ENCODE measurements at places on chromosomes 7 and 10.

- no peak for DNase-seq
These were observed 15.1 kb upstream of the NEUROG3 start for GRCh38 chr10:69588358-69588757.

GRCh38 chr7:69225259-69225943 lies 372.9 kb upstream of the AUTS2 start:
- DNase-seq = no peak

- no peak for DNase-seq
These were observed 198.7 kb downstream of the AHR start for GRCh38 chr7:17497136-17497535.

- no peak for DNase-seq
These were observed 11.6 kb downstream of the SLC29A4 start for GRCh38 chr7:5294169-5294987.

- DNase-seq = no peak
These were observed 9.3 kb downstream of the ITGA8 start for GRCh38 chr10:15710455-15710854.

GRCh38 chr7:24903559-24903958 lies 76.4 kb downstream of the OSBPL3 start:
- no peak for DNase-seq

DNA sequence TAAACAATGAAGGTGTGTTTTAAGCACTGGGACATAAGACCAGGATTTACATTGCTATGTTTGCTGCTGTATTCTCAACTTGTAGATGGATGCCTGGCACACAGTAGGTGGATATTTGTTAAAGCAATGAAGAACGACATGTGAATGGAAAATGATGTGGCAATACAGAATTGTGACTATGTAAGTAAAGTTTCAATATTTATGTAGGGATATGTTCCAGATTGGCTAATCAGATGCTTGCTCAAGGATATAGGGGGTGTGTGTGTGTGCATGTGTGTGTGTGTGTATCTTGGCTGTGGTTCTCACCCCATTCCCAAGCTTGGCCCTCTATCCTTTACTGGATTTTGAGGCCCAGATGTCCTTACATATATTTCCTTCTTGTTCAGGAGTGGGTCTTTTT lies 42.7 kb upstream of the LAMB1 start:
- DNase-seq = no peak

GRCh38 chr7:42479452-42479815 lies 242.4 kb upstream of the GLI3 start:
- no peak for DNase-seq

DNA sequence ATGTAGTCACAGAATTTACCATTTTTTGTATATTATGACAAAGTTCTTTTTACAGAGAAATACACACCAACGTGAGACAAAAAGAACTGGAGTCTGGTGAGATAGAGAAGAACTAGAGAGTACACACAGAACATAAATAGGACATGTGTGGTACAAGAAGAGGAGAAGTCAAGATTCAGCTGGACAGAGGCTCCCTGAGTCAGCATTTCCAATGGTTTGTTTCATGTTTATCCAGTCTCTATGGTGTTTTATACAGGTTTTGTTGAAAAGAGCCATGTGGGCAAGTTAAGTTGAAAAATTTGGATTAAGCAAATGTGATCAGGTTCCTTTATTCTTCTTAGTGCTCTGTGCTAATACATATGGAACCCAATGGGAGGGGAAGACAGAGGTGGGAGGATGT lies 105.5 kb upstream of the AKR1E2 start:
- DNase-seq = no peak

DNA sequence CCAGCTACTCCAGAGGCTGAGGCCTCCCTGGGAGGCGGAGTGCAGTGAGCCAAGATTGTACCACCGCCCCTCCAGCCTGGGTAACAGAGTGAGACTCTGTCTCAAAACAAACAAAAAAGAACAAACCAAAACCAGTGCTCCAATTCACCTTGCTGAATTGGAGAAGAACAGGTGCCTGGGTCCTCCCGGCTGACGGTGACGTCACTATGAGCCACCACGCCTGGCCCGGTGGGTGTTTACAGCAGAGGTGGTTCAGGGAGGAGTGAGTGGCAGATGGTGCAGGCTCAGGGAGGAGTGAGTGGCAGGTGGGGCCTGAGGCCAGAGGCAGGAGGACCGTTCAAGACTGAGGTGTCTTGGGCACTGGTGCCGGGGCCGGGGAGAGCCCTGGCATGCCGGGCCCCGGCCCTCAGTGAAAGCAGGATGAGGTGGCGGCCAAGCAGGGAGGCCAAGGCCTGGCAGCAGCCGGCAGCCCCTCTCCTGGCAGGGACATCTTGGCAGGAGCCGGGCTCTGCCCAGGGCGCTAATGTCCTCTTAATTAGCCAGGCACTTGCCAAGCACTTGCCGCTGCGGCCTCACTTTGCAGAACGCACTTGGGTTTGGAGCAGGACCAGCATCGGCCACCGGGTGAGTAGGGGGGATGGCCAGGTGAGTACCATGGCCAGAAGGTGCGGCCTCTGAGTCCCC lies 162.8 kb upstream of the TNRC18 start:
- DNase-seq = no peak

GRCh38 chr7:82235713-82236112 lies 207.9 kb downstream of the CACNA2D1 start:
- DNase-seq = no peak

DNA sequence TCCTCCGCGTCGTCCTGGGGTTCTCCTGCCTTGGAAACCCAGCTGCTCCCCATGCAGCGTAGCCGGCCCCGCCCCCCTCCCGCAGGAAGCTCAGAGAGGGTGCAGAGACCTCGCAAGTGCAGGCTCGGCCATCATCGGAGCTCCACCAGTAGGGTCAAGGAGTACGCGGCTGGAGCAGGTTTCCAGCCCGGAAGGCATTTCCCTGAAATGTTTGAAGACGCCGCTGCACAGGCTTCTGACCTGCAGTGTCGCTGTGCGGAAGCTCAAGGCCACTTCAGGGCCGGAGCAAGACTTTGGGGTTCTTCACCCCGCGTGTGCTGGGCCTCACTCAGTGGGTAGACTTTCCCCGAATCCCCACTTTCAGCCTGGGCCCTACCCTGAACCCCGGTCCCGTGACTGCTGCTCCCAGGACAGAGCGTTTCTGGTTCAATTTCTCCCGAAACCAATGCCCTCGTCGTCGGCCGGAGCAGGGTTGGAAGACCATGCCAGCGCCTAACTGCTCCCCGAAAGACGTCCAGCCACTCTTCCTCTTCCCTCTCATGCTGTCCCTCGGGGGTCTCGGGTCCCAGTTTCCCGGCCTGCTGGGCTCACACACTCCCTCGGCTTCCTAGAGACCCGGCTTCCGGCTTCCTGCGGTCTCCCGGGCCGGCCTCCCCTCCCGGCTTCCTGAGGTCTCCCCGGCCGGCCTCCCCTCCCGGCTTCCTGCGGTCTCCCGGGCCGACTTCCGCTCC lies 52.1 kb downstream of the INSIG1 start:
- DNase-seq = no peak

DNA sequence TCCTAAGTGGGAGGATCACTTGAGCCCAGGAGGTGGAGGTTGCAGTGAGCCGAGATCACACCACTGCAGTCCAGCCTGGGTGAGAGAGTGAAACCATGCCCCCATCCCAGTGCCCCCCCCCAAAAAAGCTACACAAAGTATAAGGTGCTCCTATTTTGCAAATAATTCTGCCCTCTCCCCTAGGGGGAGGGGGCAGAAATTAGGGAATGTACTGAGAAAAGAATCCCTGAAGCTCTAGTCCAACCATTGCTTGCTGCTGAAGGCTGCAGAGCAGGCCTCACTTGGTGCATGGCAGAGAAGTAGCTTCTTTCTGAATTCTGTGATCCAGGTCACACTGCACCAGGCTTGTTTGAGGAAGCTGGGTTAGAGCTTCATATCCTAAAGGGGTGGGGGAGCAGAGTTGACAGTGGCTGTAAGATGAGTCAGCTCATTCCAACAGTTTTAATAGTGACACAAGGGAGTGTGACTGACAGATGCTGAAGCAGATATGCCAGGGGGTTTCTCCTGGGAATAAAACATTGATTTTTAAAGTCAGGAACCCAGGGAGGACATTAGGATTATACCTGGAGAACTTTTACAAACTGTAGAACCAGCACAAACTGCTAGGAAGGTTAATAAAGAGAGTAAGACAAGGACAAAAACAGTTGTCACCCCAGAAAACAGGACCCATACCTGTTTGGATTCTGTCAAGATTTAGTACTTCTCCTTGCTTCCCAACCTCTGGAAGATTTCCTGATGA lies 32.8 kb upstream of the STRIP2 start:
- no peak for DNase-seq

- no peak for DNase-seq
These were observed 82.2 kb downstream of the SORBS1 start for GRCh38 chr10:95478935-95479334.

DNA sequence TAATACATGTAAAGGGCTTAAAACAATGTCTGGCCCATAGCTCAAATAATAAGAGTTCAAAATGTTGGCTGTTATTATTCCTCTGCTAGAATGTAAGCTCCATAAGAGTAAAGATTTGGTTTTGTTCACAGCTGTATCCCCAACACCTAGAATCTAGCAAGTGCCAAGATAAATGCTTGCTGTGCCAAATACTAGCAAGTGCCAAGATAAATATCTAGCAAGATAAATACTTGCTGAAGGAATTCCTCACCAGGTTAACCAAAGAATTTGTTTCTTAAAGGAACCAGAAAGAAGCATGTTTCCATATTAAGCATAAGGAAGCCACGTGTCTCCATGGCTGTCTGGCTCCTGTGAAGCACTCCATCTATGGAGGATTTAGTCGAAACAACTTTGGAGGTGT lies 235.2 kb upstream of the SP4 start:
- DNase-seq = no peak

DNA sequence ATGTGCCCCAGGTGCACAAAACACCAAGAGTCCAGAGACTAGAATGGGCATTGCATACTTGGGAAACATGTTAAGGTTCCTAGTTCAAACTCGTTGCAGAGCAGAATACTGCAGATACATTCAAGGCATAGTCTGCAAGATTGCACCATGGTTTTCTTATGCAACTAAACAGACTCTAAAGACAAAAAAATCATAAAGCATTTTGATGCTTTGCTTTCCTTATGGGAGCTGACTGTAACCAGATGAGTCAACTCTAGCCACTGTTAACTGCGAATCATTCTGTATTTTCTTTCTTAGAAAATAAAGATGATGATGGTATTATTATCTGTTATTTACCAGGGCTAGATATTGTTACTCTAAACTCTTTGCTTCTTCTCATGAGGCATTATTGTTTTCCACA lies 19.7 kb downstream of the TRUB1 start:
- DNase-seq = no peak

- DNase-seq = no peak
These were observed 479.9 kb upstream of the FOXK1 start for GRCh38 chr7:4202154-4202736.

- no peak for DNase-seq
These were observed 210.3 kb upstream of the GPR26 start for GRCh38 chr10:123455861-123456260.

DNA sequence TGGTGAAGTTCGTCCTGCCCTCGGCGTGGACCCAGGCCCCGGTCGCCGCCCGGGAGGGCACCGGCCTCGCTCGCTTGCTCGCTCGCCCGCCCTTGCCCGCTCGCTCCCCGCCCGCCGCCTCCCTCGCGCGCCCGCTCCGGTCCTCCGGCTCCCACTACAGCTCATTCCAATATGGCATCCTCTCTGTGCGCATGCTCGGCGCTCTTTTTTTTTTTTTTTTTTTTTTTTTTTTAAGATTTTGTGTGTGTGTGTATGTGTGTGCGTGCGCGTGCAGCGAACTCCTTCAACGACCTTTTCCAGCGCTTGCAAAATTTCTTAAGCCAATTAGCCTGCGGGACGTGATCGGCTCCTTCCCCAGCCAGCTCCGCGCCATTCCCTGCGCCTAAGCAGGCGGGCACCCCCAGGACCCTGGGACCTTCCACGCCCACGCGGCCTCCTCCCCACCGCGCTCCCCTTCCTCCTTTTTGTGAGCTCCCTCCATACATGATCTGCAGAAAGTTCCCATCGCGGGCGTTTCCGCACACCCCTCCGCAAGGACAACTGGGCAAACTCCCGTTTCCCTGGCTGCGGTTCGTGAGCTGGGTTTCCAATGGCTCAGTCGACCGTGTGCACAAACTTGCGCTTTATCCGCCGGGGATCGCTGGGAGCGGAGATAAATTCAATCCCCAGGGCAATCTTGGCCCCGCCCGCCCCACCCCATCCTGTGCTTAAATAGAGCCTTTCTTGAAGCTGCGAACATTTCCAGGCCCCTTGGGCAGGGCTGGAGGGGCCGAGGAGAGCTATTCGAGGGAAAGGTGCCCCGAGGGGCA lies at the start of gene SFMBT2:
Gene SFMBT2, minus strand, starts transcription at position 173 of the 809 bp plus-strand sequence. CDS start 29,136 bp downstream, outside the sequence.
- no peak for DNase-seq

GRCh38 chr7:30894866-30895605 lies 16.6 kb upstream of the AQP1 start:
- DNase-seq = no peak

- no peak for DNase-seq
These were observed 50.8 kb downstream of the GSDME start for GRCh38 chr7:24706211-24707170.

GRCh38 chr7:99195867-99196266 lies 12.0 kb downstream of the KPNA7 start:
- DNase-seq = no peak

DNA sequence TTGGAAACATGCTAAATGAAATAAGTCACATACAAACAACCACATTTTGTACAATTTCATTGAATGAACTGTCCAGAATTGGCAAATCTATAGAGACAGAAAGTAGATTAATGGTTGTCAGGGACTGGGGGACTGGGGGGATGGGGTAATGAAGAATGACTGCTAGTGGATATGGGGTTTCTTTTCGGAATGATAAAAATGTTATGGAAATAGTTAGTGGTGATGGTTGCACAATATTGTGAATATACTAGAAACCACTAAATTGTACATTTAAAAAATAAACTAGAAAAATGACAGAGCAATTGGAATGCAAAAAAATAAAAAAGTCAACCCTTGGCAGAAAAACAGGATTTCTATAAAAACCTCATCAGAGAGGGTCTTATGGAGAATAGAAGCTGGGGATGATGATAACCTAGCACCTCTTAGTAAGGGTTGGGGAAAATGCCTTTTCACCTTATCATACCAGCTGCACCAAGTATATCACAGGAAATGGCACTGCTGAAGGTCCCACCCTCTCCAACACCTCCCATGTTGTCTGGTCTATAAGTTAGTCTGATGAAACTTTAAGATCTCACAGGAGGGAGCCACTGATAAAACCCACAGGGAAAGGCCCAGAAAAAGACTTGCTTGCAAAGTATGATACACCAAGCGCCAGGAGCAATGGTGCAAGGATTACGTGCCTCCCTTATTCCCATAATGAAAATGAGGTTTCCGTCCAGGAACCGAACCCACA lies 23.1 kb upstream of the JAZF1 start:
- DNase-seq = no peak

- no peak for DNase-seq
These were observed 8.0 kb downstream of the SLC18A2 start for GRCh38 chr10:117248750-117249465.

- DNase-seq = no peak
These were observed 80.5 kb upstream of the ETV1 start for GRCh38 chr7:14069961-14070360.

GRCh38 chr10:3687510-3688081 lies 97.4 kb downstream of the KLF6 start:
- DNase-seq = no peak

DNA sequence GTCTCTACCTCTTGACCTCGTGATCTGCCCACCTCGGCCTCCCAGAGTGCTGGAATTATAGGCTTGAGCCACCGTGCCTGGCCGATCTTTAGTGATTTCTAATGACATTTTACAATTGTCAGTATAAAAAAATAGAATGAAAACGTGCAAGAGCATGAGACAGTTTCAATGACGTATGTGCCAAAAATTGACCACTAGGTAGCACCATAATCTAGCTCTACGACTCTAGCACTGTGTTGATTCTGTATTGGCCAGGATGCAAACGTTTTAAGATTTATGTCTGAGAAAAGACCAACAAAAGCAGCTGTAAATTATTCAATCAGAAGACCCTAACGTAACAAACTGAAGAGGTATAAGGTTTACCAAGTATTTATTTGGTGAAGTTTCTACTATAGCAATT lies 25.4 kb upstream of the EXOC6 start:
- DNase-seq = no peak
